Fibroblast of skin of right quadriceps (primary cell): ENCODE measurements at places on chromosomes 16 and 17.

DNA sequence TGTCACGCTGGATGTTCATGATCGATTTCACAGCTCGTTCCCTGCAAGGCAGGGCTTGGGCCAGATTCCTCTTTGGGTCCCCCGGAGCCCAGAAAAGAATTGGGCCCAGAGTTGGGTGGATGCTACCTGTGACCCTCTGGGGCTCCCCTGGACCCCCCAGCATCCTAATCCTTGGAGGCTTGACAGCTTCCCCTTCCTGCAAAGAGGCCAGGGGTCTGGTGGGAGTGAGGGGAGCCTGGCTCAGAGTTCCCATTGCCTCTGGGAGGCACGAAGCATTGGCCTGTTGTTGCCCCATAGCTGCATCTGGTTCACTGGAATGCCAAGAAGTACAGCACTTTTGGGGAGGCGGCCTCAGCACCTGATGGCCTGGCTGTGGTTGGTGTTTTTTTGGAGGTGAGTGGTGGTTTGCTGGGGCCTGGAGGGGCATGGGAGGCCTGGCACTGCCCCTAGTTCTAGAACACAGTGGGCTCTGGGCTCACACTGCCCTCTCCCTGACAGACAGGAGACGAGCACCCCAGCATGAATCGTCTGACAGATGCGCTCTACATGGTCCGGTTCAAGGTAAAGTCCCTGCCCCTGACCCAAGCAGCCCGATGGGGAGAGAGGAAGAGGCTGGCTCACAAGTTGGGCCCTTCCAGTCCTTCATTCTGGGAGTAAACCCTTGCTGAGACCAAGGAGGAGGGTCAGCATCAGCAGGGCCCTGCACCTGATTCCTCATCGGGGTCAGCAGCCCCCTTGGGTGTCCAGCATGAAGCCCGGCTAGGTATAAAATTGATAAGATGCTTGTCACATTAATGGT lies 7.2 kb downstream of the CA7 start:
- no peak for DNase-seq

- DNase-seq = no peak
Measured at GRCh38 chr16:31441956-31442355, 633 bp downstream of the ZNF843 start.

DNA sequence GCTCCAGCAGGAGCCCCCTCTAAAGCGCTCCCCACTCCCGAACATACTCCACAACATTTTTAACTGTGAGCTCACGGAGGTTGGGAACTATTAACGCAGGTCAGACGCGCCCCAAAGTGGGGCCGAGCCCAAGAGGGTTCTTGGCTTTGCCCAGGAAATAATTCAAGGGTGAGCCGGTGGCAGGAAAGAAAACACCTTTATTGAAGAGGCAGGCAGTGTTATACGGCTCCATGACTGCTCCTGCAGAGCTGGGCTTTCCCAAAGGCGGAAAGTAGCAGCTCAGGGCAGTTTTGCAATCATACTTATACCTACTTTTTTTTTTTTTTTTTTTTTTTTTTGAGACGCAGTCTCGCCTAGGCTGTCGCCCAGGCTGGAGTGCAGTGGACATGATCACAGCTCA lies 6.2 kb downstream of the ADCY9 start:
- no peak for DNase-seq

- DNase-seq = no peak
Measured at GRCh38 chr16:27799896-27800295, 250.0 kb downstream of the KATNIP start.

DNA sequence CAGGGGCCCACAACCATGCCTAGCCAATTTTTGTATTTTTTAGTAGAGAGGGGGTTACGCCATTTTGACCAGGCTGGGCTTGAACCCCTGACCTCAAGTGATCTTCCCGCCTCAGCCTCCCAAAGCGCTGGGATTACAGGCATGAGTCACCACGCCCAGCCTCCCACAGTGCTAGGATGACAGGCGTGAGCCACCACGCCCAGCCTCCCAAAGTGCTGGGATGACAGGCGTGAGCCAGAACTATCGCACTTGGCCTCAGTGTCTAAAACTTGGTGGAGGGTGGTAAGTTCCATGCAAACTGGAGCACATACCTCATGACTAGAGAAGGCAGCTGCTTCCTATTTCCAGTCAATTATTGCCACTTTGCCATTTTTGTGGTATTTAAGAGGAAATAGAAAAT lies 7.1 kb downstream of the HSD17B2 start:
- DNase-seq = no peak

DNA sequence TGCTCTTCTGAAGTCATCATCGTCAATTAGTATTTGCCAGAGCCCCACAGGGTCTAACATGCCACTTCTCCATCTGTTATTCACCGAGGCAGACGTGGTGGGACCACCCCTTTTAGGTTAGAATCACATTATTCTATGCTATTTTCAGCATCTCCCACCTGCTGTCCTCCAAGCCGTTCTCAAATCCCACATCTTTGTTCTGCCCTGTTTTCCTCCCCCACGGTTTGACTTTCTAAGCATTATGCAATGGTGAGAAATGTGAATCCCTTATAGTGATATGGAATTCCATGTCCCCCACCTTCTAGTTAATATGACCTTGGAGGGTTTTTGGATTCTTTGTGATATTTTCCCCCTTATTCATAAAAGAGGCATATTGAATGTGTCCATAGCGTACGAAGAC lies 634.1 kb upstream of the RBFOX1 start:
- DNase-seq = no peak

DNA sequence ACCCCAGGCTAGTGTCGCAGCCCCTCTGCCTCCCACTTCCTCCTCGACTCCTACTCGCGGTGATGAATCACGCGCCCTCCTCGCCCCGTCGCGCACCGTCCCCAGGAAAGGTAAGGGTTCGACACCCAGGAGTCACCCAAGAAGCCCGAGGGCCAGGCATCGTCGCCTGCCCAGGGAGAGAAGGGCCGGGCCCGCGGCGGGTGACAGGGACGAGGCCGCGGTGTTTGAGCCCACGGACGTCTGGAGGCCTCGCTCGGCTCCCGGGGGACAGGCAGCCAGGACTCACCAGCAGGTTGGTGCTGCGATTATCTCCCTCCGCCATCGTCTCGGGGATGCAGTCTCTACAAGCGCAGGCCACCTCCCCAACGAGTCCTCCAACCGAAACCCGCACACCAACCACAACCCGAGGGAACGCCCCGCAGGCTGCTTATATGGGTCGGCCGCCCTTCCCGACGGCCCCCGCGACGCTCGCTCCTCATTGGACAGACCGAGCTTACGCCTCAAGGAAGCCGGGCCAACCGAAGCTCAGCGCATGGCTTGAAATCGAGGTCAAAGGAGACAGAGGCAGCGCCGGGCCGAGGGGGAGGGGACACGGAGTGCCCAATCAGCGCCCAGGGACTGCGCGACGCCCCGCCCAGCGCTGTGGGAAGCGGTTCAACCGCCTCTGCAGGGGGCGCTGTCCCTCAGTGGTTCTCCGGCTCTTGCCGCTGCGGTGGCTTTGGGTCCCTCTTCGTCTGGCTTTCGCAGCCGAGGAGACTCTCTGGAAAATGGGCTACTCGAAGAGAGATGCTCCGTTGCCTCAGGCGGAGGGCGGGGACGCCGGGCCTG lies at the start of gene ARL6IP1:
ARL6IP1 (minus strand) TSS at position 405 of the 828 bp plus-strand sequence; CDS start at position 322, 83 bp downstream.
- peak; percentile 100 for DNase-seq
